Stimulated activated CD4-positive, alpha-beta T cell treated with anti-CD3 and anti-CD28 coated beads, TNF-alpha, amount 100 ng/mL, for 24 hours (primary cell): ENCODE measurements at places on chromosomes 2 and 18.

DNA sequence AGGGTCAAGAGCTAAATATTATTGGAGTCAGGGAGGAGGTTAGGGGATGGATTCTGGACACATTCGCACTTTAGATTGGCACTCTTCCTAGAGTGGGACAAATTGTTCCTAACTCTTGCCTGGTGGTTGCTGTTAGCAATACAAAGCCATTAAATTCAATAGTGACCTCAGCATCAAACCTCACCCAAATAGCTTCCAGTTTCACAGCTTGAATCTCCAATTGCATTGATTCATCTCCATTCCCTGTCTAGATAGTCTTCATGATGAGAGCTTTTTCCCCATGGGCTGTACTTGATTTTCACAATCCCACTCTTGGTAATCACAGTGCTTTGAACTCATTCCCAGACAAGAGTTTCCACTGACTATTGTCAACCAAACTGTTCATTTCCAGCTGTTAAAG is 585.9 kb upstream of the SYT4 start:
- no peak for DNase-seq

GRCh38 chr2:74065456-74065855 is 80.7 kb downstream of the TET3 start:
- no peak for DNase-seq

GRCh38 chr2:120461092-120461491 is 115.2 kb downstream of the INHBB start:
- no peak for DNase-seq

DNA sequence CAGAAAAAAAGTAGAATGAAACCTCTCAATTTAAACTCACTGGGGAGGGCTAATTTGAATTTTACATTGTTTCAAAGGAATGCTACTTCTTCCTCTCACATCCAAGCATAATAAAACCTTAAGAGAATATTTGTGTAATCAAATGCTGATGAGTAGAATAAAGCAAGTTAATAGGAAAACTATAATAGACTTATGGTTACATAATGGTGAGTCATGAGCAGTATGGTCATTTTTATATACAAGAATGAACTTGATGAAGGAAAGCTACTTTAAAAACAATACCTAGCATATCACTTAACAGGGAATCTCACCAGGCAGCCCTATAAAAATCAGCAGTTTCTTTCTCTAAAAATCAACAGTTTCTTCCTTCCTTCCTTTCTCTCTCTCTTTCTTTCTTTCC is 80.3 kb downstream of the VSNL1 start:
- no peak for DNase-seq

DNA sequence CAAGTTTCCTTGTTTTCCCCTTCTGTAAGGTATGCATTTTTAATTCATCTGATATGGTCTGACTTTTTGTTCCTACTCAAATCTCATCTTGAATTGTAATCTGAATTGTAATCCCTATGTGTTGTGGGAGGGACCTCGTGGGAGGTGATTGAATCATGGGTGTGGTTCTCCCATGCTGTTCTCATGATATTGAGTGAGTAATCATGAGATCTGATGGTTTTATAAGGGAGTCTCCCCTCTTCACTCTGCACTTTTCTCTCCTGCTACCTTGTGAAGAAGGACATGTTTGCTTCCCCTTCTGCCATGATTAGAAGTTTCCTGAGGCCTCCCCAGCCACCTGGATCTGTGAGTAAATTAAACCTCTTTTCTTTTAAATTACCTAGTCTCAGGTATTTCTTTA is 476.1 kb downstream of the LPIN1 start:
- DNase-seq = no peak
